ENCODE measurements at places on chromosomes 7 and 10.

DNA sequence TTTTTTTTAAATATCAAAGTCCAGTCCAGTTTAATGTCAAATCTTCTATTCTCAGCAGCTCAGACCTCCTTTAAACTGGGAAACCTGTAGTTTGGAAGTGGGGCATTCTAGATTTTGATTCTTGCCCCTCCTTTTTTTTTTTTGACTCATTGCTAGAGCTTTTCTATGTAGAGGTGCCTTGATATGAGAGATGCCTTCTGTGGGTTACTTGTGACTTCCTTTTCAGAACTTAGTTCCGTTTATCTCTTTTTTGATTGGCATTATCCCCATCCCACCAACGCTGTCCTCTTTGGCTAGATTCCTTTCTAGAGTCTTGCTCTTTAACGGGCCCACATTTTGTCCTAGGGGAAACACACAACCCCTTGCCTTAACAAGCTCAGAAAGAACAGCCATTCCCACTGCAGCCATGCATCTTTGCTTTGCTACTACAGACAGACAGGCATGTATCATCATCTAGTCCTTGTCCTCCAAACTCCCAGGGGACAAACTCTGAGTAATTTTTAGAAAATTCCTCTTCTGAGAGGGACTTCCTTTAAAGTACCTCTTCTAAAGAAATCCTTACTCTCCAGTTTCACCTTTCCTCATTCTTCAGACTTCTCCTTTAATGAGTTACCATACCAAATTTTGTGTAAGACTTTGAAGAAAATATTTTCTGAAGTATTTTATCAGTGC is 153.6 kb downstream of the PHF14 start:
- DNase-seq = no peak

DNA sequence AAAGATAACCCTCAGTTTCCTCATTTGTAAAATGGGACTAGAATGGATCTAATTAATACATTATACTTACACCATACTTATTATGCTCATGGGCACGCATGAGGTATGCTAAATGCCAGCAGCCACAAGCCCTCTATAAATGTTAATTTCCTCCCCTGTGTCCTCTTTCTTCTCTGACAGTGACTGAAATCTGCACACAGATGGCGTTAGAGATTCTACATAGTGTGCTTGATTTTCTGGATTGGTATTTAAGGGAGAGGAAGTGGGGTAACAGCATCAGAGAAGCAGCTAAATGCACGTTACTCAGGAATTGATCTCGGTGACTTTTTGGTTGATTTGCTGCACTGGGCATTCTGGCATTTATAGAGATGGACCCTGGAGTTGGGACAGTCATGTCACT is 568.5 kb downstream of the CALN1 start:
- DNase-seq = no peak

- peak; percentile 58 for DNase-seq
Measured at GRCh38 chr10:71383972-71384687, 12.6 kb upstream of the CDH23 start.

- DNase-seq = no peak
Measured at GRCh38 chr10:129993621-129994020, 29.5 kb upstream of the EBF3 start.

DNA sequence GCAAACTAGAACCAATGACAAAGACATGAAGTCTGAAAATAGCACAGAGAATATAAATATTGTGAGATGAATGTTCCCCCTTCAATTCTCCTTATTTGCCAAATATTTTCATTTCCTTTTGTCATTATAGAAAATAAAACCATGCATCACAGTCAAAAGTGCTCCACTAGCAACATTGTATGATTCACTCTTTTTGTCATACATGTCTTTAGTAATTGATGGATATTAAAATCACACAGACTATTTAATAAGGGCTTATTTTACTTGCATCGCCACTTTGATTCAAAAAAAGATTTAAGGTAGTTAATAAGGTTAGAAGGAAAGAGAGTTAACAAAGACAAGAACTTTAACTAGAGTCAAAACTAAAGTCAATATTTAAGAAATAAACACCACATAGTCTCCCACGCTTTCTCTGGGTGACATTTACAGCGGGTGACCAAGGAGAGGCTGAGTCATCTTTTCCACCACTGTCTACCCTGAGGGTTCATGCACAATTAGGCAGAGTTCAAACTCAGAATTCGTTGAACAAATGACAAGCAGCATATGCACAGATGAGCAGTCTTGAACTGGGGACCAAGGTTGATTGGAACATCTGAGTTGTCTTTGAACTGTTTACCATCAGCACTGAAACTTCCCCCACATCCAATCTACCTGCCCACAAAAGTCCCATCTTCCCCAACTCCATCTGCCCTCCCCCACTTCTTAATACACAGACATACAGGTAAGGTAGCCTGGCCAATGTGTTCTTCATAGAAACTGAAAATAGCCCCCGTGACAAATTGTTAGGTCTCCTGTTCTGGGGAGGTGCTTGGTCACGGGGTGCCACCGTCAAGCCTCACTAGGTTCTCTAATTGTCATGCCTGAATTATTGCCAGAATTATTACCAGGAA is 42.5 kb downstream of the C7orf25 start:
- DNase-seq = peak; percentile 29

GRCh38 chr10:17454161-17455014 is at the start of gene ST8SIA6:
ST8SIA6 (minus strand) TSS chr10:17454595; CDS start chr10:17454255, 340 bp downstream.
- no peak for DNase-seq

GRCh38 chr10:110115784-110116520 is 91.5 kb upstream of the MXI1 start:
- no peak for DNase-seq

- DNase-seq = no peak
Measured at GRCh38 chr7:64651203-64651602, 14.7 kb upstream of the ZNF107 start.

- no peak for DNase-seq
Measured at GRCh38 chr7:55132550-55132889, 113.7 kb downstream of the EGFR start.

DNA sequence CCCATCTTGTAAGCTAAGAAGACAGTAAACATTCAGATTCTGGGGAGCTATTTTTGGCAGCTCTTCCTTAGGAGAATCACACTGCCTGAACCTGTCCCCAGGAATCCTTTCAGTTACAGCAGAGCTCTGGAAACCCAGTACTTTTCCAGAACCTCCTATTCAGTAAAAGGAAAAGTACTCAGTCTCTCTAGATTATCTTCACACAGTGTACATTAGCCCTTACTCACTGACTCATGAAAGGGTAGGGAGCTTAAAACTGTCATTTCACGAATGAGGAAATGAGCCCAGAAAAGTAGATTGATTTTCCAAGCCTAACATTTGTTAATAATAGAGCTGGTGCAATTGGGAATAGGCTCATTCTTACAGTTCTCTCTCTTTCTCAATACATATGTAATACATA is 3.9 kb upstream of the CNNM1 start:
- peak; percentile 0 for DNase-seq

DNA sequence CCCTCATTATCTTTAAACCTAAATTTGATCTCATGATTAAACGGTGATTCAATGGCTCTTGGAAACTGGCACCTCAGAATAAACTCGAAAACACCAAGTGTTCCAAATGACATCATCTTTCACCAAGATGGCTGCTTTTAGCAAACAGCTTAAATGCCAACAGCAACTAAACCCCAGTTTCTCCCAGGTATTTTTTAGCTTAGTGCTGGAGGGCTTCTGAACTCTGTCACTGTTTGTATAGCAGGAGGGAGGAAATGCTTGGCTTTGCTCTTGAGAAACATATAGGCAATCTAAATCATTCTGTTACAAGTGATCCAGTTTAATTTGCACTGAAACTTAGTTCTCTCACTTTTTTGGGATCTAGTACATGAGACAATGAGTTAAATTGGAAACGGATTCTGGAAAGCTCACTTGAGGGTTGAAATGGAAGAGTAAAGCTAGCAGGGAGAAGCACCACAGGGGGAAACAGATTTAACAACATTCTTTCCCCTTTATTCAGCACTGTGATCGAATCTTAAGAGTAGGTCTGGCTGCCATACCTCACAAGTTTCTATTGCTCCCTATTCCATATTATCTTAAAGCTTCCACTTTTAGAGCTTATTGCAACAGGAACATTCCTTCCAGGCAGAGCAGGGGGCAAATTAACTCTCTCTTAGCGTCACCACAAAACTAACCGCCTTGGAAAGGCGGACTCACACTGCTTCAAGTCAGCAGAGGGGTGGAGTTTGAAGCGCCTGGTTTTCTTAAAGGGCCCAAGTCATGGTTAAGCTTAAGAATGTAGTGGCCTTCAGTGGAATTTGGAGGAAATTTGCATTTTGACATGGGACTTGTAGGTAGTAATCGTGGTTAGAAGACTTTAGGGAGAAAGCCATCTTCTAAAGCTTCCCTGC is 1.8 kb upstream of the CCDC6 start:
- peak; percentile 85 for DNase-seq

- DNase-seq = peak; percentile 61
Measured at GRCh38 chr7:142412551-142413193, 154.8 kb upstream of the PRSS58 start.

DNA sequence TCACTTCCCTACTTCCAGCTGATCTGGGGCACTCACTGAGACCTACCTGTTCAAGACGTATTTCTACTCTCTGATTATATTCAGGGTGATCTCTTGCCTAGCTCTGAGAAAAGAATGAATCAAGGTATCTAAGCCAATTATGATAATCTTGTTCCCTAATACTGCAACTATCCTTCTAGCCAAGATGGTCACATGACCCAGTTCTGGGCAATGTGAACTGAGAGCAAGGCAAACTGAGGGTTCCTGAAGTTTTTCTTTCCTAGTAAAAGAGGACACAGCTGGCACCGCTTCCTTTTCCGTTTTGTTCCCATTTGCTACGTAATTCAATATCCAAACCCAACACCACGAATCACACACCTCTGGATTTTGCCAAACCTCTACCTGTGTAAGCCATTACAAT is 5.9 kb upstream of the GPAM start:
- no peak for DNase-seq

GRCh38 chr10:56319386-56319785 is 41.7 kb downstream of the ZWINT start:
- DNase-seq = no peak

- DNase-seq = peak; percentile 49
Measured at GRCh38 chr10:7199152-7199760, 211.6 kb downstream of the SFMBT2 start.

- no peak for DNase-seq
Measured at GRCh38 chr10:76973091-76974016, 664.3 kb downstream of the KCNMA1 start.

GRCh38 chr10:78264361-78264760 is 230.7 kb downstream of the RPS24 start:
- no peak for DNase-seq

DNA sequence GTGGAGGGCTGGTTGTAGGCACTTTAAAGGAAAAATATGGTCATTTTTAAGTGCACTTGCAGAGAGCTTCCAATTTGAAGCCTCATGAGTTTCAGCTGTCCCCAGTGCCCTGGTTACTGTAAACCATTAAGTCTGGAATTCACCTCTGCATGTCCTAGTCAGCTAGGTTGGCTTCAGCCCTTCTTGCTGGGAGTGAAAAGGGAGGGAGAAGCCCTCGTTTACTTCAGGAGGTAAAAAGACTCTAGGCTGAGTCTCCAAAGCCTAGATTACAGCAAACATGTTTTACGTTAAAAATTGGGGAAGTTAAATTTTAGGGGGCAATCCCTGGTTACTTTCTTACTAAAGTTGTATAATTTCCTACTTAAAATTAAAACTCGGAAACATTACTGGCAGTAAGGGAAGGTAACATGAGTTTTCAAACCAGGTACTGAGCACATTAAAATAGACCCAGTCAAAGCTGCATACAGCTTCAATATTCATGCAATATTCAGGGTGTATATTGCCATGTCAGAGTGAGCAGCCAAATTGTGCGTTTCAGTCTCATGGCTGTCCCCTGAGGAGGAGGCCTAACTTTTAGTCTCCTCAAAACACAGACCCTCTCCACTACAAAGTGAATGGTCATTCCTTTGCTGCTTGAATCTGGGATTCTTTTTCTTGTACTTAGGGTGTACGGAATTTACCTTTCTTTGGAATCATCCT is 156.7 kb downstream of the PRKG1 start:
- no peak for DNase-seq

GRCh38 chr7:2641406-2642393 is 9.9 kb downstream of the TTYH3 start:
- peak; percentile 86 for DNase-seq

DNA sequence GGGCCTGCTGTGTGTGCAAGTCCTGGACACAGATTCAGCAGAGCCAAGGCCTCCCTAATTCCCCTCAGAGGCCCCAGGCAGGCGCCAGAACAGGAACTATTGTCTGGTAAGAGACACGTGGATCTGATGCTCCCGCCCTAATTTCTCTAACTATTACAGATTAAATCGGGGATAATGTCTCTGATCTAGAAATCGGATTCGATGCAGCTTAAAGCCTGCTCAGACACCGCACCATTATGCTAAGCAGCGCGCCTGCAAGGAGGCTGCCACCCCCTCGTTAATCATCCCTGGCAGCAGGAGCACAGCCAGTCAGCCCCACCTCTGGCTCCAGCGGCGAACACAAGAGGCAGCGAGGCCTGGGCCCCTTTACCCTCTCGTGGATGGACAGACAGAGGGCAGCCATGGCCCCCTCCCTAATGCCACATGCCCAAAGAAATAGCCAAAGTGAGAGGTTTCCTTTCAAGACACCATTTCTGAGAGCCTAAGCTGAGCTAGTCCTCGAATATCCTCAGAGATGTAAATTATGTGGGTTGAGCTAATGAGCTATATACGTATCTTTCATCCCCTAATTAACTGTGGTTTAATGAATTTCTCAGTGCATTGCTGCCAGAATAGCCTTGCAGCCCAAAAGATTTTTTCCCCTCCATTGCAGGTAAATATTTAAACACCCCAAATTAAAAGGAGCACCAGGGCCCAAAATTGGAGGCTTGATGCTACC is 122.1 kb downstream of the GRID1 start:
- DNase-seq = no peak

GRCh38 chr10:105855791-105856190 is 1214.7 kb downstream of the SORCS3 start:
- DNase-seq = no peak

DNA sequence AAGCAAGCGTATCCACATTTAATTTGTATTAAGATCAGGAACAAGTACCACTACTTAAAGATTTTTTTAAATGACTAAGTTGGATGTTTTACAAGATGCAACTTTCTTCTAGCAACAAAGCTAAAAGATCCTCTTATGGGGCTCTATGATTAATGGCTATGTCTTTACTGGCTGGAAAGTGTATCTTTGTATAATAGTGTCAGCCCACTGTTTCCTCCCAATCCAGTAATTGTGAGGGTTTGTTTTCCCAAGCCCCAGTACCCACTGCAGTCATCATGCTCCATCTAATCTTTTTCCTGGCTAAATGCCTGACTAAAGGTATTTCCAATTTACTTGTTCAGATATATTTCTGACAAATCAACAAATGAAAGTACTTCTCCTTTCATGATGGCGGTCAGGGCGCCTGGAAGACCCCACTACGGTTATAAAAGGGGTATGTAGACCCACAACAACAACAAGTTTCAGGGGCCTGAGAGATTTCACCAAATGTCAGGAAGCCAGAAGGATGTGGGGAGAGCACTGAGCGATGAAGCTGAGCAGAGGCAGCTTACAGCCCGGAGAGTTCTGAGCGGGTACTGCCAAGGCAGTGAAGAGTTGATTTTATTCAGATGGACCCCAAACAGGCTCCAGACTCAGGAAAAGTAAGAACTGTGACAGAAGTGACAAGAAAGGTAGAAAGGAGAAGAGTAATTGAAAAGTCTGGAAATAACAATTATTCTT is 222.6 kb upstream of the KLF14 start:
- DNase-seq = no peak
